Karpas-422 (cell line): ENCODE measurements at places on chromosomes 3 and 15. TPM values are rescaled to one million over a fixed set of nuclear protein-coding genes. Genes with fewer than 3 reads are reported as not detected.

FEZF2 gene
- total RNA-seq = not detected in 2 replicates

CSTA gene
- total RNA-seq = 3.8 and 10.5 TPM in 2 replicates

GOLGA8N gene
- total RNA-seq = 0.07 and 1.5 TPM in 2 replicates

ACOX2 gene
- total RNA-seq = not detected in 2 replicates

TRPM1 gene
- total RNA-seq = not detected in 2 replicates

PSMD2 gene
- 235 and 301 TPM in 2 replicates for total RNA-seq

GRCh38 chr3:194364652-194365434, 4.7 kb downstream of the LRRC15 start:
- H3K27ac ChIP-seq = no peak overlapping the region
- DNase-seq = no peak
- H3K27me3 ChIP-seq = no peaks in the 10 kb centered on the region
- peaks cover 9% of the 10 kb centered on the region for H3K4me1 ChIP-seq
- H3K36me3 ChIP-seq = no peaks in the 10 kb centered on the region

DNA sequence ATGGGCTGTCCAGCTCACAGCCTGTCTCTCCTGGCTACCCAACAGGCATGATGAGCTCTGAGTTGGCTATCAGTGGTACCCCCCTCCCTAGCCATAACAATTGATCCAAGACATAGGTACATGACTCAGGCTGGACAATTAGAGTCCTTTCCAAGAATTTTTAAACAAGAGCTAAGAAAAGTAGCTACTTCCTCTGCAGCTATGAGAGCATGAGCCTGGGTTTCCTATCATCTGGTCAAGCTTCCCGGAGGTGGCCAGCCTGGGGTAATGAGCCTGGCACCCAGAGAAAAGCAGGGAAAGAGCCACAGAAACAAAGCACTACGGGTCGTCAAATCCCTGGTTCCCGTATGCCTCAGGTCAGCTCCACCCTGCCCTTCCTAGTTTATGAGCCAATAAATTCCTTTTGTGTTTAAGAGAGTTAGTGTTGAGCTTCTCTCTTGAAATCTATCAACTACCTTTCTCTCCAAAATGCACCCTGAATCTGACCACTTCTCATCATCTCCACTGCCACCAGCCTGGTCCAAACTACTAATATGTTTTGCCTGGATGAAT, 2.3 kb upstream of the SLC51B start:
- H3K4me1 ChIP-seq = no peaks in the 10 kb centered on the region
- no peak overlapping the region for H3K4me3 ChIP-seq
- DNase-seq = no peak
- no peaks in the 10 kb centered on the region for H3K36me3 ChIP-seq
- H3K27me3 ChIP-seq = no peaks in the 10 kb centered on the region

DNA sequence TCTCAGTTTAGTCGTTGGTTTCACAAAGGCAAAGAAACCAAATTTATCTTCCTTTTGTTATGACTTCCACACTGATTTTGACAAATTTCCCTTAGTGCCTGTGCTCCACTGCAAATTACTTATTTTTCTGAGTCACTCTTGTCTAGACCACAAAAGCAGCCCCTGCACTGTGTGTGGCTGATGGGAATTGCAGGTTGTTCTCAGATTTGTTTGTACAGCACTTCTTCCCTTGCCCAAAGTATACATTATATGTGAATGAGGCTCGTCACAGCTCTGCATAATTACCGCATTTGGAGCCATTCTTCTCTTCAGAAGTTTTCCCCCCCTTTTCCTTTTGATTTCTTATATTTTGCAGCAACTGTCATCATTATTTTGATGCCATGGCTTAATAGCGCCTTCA, 354.2 kb upstream of the IL12A start:
- H3K4me1 ChIP-seq = no peaks in the 10 kb centered on the region
- no peak overlapping the region for H3K4me3 ChIP-seq
- no peaks in the 10 kb centered on the region for H3K27me3 ChIP-seq
- H3K36me3 ChIP-seq = no peaks in the 10 kb centered on the region

DNA sequence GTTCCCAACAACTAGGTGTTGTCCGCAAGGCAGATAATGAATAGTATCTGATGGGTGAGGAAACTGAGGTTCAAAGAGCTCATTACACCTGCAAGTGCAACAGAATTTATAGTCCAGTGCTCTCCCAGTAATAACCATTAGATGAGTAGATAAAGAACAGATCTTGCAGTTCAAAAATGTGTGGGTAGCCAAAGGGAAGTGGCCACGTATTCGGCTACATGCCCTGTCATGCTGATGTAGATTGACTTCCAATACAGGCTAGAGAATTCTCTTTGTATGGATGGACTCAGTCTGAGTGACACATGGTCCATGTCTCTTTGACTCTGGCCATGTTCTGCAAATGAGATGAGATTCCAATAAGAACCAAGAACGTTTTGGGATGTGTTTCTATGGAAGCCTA, 187.9 kb upstream of the LPP start:
- H3K27ac ChIP-seq = peak overlapping the region; percentile 97
- no peak overlapping the region for H3K4me3 ChIP-seq
- H3K36me3 ChIP-seq = no peaks in the 10 kb centered on the region
- H3K27me3 ChIP-seq = no peaks in the 10 kb centered on the region
- peak; percentile 54 for DNase-seq

DNA sequence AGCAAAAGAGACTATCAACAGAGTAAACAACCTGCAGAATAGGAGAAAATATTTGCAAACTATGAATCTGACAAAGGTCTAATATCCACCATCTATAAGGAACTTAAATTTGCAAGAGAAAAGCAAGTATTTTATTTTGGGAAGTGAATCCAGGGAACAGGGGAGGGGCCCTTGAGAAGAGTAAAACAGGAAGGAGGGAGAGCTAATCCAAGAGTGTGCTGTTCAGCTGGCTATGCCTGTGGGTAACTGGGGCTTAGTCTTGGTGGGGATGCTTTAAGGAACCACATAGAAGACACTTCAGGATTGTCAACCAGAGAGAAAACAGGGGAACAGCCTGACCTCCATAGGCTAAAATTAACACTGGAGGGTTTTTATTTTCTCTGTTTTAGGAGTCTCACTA, 3.9 kb upstream of the HHLA2 start:
- DNase-seq = no peak
- H3K4me1 ChIP-seq = no peaks in the 10 kb centered on the region
- no peak overlapping the region for H3K27ac ChIP-seq
- H3K36me3 ChIP-seq = no peaks in the 10 kb centered on the region

- no peaks in the 10 kb centered on the region for H3K36me3 ChIP-seq
- no peak overlapping the region for H3K4me3 ChIP-seq
- DNase-seq = peak; percentile 70
- H3K4me1 ChIP-seq = no peaks in the 10 kb centered on the region
- H3K27ac ChIP-seq = no peak overlapping the region
Measured at GRCh38 chr3:69948246-69948862, 51.2 kb upstream of the SAMMSON start.

GRCh38 chr3:27253831-27254230, 115.4 kb downstream of the NEK10 start:
- H3K4me1 ChIP-seq = no peaks in the 10 kb centered on the region
- no peak overlapping the region for H3K4me3 ChIP-seq
- DNase-seq = peak; percentile 81
- no peaks in the 10 kb centered on the region for H3K27me3 ChIP-seq
- no peaks in the 10 kb centered on the region for H3K36me3 ChIP-seq

DNA sequence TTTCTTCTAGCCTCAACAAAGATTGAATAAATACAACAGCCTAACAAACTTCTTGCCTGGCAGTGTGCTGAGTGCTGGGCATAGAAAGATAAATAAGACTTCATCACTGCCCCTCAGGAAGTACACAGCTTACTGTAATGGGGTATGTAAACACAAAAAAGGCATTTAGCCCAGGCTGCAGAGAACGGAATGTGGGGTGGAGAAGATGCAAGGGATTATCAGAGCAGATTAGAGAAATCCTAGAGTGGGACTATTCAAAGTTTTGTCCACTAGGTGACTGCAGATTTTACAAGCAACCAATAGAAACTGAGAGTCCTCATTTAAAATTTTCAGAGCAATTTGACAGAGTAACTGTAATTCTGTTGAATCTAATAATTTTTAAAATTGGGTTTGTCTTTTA, 35.4 kb upstream of the TSC22D2 start:
- H3K4me3 ChIP-seq = no peak overlapping the region
- H3K27ac ChIP-seq = no peak overlapping the region
- no peaks in the 10 kb centered on the region for H3K27me3 ChIP-seq
- peaks cover 15% of the 10 kb centered on the region for H3K4me1 ChIP-seq
- peak; percentile 50 for DNase-seq

DNA sequence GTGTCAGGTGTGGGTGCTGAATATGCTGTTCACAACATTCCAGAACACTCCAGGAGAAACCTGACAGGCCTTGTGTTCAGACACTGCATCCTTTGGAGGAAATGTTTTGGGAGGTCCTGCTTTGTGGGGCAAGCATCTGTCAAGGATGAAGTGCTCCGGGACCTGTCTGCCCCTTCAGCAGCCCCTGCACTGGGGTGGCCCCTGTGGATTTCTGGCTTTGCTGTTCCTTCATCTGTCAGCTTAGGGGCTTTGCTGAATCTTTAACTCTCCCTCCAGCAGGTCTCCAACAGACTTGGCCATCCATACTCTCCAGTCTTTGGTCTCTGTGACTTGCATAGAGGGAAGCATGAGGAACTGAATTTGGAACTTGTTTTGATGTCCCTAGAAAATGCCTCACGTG, 3.1 kb downstream of the PRR23E start:
- H3K27ac ChIP-seq = no peak overlapping the region
- H3K27me3 ChIP-seq = 0 out of 2 replicates have a peak, but pooled peaks cover under 1% of the 10 kb centered on the region
- DNase-seq = no peak
- H3K36me3 ChIP-seq = no peaks in the 10 kb centered on the region
- H3K4me3 ChIP-seq = no peak overlapping the region
- H3K4me1 ChIP-seq = no peaks in the 10 kb centered on the region

GRCh38 chr3:115623044-115623868, at the start of gene GAP43:
GAP43 (plus strand) TSS chr3:115623510; CDS start chr3:115623690, 180 bp downstream.
- H3K4me3 ChIP-seq = no peak within 1 kb of the TSS
- no peaks in the 10 kb centered on the region for H3K4me1 ChIP-seq
- H3K27me3 ChIP-seq = no peaks in the 10 kb centered on the region
- DNase-seq = no peak

- H3K4me3 ChIP-seq = no peak overlapping the region
- H3K27ac ChIP-seq = no peak overlapping the region
- no peak for DNase-seq
- no peaks in the 10 kb centered on the region for H3K4me1 ChIP-seq
- H3K27me3 ChIP-seq = no peaks in the 10 kb centered on the region
Measured at GRCh38 chr3:59510576-59510975, 460.8 kb upstream of the CFAP20DC start.

DNA sequence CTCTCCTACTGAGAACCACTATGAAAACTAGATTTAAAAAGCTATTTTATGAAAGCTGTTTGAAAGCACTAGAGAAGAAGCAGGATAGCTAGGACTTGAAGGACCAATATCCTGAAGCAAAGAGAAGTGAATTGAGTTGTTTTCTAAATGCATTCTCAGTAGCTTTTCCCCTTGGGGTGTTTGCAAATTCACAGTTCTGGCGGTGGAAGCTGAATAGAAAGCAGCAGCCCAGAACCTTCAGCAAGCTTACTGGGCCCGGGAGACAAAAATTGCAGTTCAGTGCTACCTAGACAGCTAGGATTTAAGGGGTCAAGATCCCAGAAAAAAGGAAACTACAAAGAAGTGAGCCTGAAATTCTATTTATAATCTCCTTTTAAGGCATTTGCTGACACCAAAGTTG, 31.3 kb upstream of the ANP32A start:
- no peak overlapping the region for H3K27ac ChIP-seq
- H3K36me3 ChIP-seq = no peaks in the 10 kb centered on the region
- 0 out of 2 replicates have a peak, but pooled peaks cover 2% of the 10 kb centered on the region for H3K27me3 ChIP-seq
- peaks cover 41% of the 10 kb centered on the region for H3K4me1 ChIP-seq
- H3K4me3 ChIP-seq = no peak overlapping the region

DNA sequence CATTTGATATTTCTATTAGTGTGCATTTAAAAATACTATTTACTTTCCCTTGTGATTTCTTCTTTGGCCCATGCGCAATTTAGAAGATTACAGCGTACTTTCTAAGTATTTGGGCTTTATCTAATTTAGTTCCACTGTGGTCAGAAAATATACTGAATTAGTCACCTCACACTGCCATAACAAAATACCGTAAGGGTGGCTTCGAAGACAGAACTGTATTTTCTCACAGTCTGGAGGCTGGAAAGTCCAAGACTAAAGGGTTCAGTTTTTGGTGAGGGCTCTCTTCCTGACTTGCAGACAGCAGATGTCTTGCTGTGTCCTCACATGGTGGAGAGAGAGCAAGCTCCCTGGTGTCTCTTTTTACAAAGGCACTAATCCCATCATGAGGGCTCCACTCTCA, 286.2 kb downstream of the ADAMTSL3 start:
- H3K36me3 ChIP-seq = no peaks in the 10 kb centered on the region
- no peak overlapping the region for H3K4me3 ChIP-seq
- no peaks in the 10 kb centered on the region for H3K27me3 ChIP-seq
